ENCODE measurements at places on chromosomes 6 and 20.

- no peak for DNase-seq
These were observed 15.4 kb upstream of the PAQR8 start for GRCh38 chr6:52346503-52346902.

- no peak for DNase-seq
These were observed 105.2 kb downstream of the SMLR1 start for GRCh38 chr6:130932438-130932837.

- DNase-seq, result no peak
These were observed 17.3 kb downstream of the ERGIC3 start for GRCh38 chr20:35559042-35559693.

GRCh38 chr6:161134550-161135298, 139.1 kb downstream of the AGPAT4 start:
- no peak for DNase-seq

DNA sequence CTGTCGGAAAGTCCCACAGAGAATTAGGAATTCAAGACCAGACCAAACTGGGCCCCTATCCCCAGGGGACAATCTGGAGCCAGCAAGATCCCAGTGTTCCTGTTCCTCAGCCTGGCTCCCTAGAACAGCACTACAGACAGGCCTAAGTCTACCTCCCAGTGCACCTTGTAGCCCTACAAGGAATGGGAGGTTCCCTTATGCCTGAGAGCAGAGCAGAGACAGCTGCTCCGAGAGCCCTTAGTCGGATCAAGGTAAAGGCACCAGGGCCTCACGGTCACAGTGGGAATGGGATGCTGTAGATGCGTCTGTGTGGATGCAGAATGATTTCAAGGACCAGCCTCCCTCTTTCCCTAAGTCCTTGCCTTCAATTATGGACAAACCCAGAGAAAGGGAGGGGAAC, 204.5 kb upstream of the STXBP5 start:
- no peak for DNase-seq

- DNase-seq, result no peak
These were observed 71.9 kb upstream of the POPDC3 start for GRCh38 chr6:105251689-105252088.

- no peak for DNase-seq
These were observed 80.1 kb upstream of the CST7 start for GRCh38 chr20:24868959-24869358.

GRCh38 chr6:33390767-33391277, 801 bp upstream of the KIFC1 start:
- DNase-seq, result no peak

GRCh38 chr20:52829111-52829510, 143.0 kb upstream of the TSHZ2 start:
- DNase-seq, result no peak

DNA sequence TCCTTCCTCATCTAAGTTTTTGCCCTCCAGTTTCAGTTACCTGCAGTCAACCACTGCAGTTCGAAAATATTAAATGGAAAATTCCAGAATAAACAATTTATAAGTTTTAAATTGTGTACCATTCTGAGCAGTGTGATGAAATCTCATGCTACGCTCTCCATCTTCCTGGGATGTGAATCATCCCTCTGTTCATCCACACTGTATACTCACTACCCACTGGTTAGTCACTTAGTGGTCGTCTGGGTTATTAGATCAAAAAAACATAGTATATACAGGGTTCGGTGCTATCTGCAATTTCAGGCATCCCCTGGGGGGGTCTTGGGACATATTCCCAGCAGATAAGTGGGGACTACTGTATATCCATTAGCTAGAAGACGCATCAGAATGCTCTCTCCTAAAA, 151.9 kb upstream of the SLC22A16 start:
- DNase-seq, result no peak

DNA sequence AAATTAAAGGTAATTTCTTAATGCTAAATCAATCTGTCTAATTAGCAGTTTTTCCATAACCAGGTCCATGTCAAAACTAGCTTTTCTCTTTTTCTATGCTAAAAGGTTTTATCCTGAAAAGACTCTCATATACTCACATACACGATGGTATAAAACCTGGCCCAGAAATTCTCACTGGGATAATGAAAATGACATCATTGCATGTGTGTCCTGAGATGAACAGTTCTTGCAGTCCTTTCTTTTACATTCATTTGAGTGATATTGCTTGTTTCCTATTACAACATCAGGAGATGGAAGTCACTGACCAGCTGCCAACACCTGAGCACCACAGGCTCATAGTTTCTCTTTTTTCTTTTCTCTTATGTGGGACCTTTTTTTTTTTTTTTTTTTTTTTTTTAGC, 7.9 kb upstream of the PRELID3B start:
- no peak for DNase-seq

DNA sequence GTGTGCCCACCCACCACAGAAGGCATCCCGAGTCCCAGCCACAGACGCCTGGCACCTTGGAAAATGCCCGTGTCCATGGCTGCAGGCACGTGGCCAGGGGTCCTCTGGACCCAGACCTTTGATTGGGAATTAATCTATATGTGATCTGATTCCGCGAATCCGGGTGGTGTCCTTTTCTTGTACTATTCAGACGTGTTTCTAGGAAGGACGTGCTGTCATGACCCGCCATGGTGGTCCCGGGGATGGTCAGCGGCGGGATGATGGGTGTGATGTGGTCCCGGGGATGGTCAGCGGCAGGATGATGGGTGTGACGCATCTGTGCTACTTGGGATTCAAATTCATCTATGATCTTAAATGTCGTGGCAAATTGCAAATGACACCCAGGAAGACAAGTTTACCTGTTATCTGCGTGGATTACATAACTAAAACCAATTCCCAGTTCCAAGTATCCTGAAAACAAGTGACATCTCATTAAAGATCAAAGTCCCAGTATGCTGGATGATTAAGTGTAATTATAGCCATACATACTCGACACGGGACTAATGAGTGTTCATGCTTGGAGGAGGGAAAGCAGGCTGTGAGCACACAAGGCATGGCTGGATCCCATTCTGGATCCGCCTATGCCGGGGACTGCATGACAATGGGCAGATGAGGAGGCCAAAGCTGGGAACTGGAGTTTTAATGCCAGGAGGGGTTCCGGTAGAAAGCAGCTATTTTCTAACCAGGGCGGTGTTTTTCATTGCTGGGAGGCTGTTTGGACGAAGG, 256.5 kb downstream of the TAF4 start:
- DNase-seq, result no peak

- DNase-seq, result no peak
These were observed 29.1 kb upstream of the TMEM14A start for GRCh38 chr6:52641826-52642225.

Data from esophagus squamous epithelium (tissue), 5 donors.